Upper lobe of right lung (tissue), 1 donor: ENCODE measurements at places on chromosomes 16 and 17. TPM values are rescaled to one million over a fixed set of nuclear protein-coding genes. Genes with fewer than 3 reads are reported as not detected.

Gene CTRB2
- total RNA-seq: 0.78 TPM

Gene ASGR2
- total RNA-seq: 1.3 TPM

Gene KRTAP4-4
- total RNA-seq: not detected

Gene MEOX1
- total RNA-seq: 1.5 TPM

DNA sequence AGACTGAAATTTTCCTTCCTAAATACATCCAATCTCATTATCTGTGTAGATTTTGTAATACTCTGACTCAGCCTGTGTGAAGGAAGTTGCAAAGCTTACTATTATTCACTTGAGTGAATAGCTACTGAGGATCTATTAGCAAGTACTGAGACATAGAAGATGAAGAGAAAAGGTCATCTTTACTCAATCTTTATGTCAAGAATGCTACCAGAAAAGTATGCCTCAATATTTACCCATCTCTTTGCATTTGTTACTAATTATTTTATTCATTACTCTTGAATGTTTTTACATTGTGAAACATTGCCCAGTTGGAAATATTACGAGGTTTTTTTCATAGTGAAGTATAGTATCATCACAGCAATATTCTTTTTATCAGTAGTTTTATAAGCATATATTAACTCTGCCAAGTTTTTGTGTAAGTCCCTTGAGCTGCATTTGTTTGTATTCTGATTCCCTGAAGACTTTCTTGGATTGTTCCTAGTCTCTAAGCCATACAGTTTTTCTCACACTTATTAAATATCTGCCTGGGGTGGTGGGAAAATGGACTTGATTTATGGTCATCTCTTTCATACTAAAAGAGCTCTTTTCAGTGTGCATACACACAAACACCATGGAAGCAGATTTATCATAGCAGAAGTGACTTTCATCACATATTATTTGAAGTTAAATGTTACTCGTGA, 110.4 kb downstream of the MRTFB start:
- no peak for DNase-seq
